H1 (cell line): ENCODE measurements at places on chromosomes 11 and 22. TPM values are rescaled to one million over a fixed set of nuclear protein-coding genes. Genes with fewer than 3 reads are reported as not detected.
A peak's percentile ranks its signal among the peaks of the same experiment; 100 is the strongest.

GRCh38 chr11:34268906-34269430 lies 88.8 kb downstream of the ABTB2 start:
- no peaks in the 10 kb centered on the region for H3K27me3 ChIP-seq
- H3K27ac ChIP-seq: no peak overlapping the region

DNA sequence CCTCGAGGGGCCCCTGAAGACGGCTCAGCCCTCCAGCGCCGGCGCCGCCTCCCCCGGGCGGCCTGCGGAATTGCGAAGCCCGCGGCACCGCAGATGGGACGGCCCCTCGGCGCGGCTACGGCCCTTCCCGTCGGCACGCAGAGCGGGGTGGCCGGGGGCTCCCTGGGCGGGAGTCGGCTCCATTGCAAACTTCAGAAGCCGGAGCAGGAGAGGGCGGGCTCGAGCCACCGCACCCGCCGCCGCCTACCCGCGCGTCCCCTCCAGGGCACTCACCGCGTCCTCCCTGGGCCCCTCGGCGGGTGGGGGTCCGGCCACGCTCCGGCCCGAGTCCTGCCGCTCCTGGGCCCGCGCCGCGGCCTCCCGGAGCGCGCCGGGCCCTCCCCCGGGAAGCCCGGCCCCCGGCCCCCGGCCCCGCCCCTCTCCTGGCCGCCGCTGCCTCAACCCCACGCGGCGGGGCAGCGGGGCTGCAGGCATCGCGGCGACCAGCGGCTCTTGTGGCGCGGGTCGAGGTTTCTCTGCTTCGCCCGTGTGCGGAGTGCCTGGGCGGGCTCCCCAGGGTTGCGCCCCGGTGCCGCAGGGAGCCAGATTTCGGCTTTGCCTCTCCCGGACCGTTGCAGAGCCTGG lies at the start of gene PACSIN3:
Gene PACSIN3 (minus strand): TSS at position 359 of the 624 bp plus-strand sequence. CDS start 3,707 bp downstream, outside the sequence.
- peaks cover 7% of the 10 kb centered on the region; the same call in 1 of the 2 replicates for H3K4me1 ChIP-seq
- peak within 1 kb of the TSS; percentile 81 for H3K27ac ChIP-seq
- peaks cover 2% of the 10 kb centered on the region; the same call in 1 of the 2 replicates for H3K36me3 ChIP-seq
- peak; percentile 81 for DNase-seq
- H3K27me3 ChIP-seq: no peaks in the 10 kb centered on the region; the same call in 1 of the 2 replicates
- peak within 1 kb of the TSS; percentile 78 for H3K4me3 ChIP-seq

- H3K27ac ChIP-seq: no peak overlapping the region
- no peaks in the 10 kb centered on the region for H3K36me3 ChIP-seq
- H3K4me1 ChIP-seq: peaks cover 3% of the 10 kb centered on the region
- no peak overlapping the region for H3K4me3 ChIP-seq
These were observed 113.1 kb downstream of the SPATA19 start for GRCh38 chr11:133732109-133732674.

Gene NCF4
- not detected in 2 replicates for total RNA-seq

Gene SAA4
- total RNA-seq: not detected in 2 replicates

- peaks cover 37% of the 10 kb centered on the region for H3K27me3 ChIP-seq
- no peak overlapping the region for H3K4me3 ChIP-seq
- H3K27ac ChIP-seq: no peak overlapping the region
- no peaks in the 10 kb centered on the region for H3K36me3 ChIP-seq
- peaks cover 9% of the 10 kb centered on the region for H3K4me1 ChIP-seq
These were observed 7.0 kb downstream of the FGF3 start for GRCh38 chr11:69812256-69812655.

DNA sequence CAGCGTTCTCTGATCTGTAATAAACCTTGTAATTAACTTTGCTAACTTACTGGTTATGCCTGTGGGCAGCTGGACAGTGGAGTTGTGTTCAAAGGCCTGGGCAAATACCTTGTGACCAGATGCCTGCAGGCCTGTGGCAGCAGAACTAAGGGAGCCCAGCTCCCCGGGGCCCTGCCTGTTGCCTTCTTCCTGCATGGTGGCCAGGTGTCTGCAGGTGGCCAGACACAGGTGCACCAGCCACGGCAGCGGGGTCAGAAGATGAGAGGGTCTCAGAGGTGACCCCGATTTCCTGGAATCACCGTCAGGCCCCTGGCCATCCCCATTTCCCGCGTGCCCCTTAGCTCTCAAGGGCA lies 127.2 kb downstream of the OSBP2 start:
- no peaks in the 10 kb centered on the region for H3K36me3 ChIP-seq
- peak overlapping the region; percentile 70 for H3K4me3 ChIP-seq
- no peaks in the 10 kb centered on the region for H3K4me1 ChIP-seq
- DNase-seq: no peak
- H3K27me3 ChIP-seq: peaks cover 17% of the 10 kb centered on the region
- H3K27ac ChIP-seq: no peak overlapping the region

GRCh38 chr11:131079036-131079435 lies 162.8 kb upstream of the SNX19 start:
- no peak overlapping the region for H3K4me3 ChIP-seq
- DNase-seq: no peak
- no peaks in the 10 kb centered on the region for H3K36me3 ChIP-seq
- no peaks in the 10 kb centered on the region for H3K27me3 ChIP-seq
- no peak overlapping the region for H3K27ac ChIP-seq
- H3K4me1 ChIP-seq: no peaks in the 10 kb centered on the region

Gene RBFOX2
- 108 and 121 TPM in 2 replicates for total RNA-seq

Gene ACTN3
- total RNA-seq: 28.2 and 30.8 TPM in 2 replicates

DNA sequence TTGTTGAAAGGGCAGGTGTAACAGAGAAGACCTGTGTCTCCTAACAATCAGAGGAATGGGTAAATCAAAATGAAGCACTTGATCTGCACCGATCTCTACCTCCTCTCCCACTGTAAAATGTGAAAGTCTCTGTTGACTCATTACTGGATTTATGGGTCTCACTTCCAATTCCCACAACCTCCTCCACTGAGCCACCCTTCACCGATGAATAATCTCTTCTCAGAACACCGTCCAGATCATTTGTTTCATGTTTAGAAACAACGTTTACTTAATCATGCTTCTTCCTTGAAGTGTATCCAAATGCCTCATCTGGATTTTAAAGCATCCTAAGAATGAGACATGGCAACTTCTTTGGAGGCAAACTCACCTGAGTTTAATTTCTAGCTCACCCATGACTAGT lies 643.6 kb downstream of the ETS1 start:
- no peaks in the 10 kb centered on the region for H3K4me1 ChIP-seq
- DNase-seq: no peak
- no peak overlapping the region for H3K4me3 ChIP-seq
- H3K27me3 ChIP-seq: no peaks in the 10 kb centered on the region

Gene ARHGEF12
- 31.2 and 33.7 TPM in 2 replicates for total RNA-seq

Gene DCDC1
- total RNA-seq: 0.52 and 0.56 TPM in 2 replicates
